ENCODE measurements at places on chromosomes 16 and 17.

DNA sequence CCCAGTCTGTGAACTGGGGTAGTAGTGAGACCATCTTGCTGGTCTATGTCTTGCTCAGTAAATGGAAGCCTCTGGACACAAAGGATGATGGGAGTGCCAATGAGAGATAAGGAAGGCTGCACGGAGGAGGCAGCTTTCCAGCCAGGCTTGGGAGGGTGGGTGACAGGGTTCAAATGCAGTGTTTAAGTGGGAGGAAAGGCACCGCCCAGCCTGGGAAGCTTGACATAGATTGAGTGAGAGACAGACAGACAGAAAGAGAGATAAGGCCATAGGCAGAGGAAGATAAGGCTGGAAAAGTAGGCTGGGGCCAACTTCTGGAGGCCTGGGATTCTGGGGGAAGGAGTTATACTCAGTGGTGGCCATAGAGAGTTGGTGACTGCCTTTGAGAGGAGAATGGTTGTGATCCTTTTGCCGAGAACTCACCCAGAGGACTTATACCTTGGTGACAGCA is 7.2 kb upstream of the COL1A1 start:
- no peak for DNase-seq

GRCh38 chr17:14199601-14200000 is 37.1 kb downstream of the CDRT15 start:
- no peak for DNase-seq

DNA sequence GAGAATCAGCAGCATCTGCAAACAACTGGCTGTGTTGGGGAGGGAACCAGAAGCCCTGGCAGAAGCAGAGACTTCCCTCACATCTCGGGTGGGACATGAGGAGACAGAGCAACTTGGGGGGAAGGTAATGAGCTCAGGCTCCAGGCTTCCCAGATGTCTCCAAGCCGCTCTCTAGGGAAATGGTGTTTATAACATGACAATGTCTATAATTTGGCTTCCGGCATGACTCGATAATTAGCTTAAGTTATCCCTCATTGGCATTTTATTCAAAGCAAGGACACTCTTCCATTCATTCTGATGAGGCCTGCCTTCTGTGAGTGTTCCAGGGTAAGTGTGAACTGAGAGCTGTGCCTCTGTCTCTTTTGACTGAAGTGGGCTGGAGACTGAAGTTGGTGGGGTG is 14.7 kb upstream of the MLLT6 start:
- no peak for DNase-seq

- DNase-seq: no peak
Measured at GRCh38 chr16:86392436-86393152, 117.7 kb upstream of the FOXF1 start.

- no peak for DNase-seq
Measured at GRCh38 chr17:69744512-69745070, 330.1 kb downstream of the MAP2K6 start.

DNA sequence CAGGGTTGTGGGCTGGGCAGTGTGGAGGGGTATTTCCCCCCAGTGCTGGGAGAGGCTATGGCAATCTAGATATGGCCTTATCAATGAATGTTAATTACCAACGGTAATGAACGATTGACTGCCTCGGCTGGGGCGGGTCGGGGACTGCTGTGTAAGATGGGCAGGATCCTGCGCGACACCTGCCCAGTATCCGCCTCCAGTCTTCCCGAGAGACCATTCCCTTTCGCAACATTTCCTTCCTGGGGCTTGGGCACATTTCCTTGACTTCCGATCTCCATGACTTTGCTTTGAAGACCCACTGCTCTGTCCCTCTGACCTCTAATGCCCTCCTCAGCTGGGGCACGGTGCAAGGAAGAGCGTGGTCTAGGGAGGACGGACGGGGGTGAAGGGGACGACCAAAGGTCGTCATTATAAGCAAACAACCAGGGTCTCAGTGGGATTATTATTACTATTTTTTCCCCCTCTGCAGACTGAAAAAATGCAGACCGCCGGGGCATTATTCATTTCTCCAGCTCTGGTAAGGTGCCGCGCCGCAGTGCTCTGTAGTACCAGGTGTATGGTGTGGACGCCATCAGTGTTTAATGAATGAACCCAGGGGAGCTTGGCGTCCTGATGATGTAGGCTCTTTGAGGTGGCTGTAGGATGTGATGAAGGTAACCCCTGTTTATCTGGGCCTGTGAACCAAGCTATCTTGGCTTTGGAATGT is 506 bp downstream of the ATP5MC1 start:
- no peak for DNase-seq

DNA sequence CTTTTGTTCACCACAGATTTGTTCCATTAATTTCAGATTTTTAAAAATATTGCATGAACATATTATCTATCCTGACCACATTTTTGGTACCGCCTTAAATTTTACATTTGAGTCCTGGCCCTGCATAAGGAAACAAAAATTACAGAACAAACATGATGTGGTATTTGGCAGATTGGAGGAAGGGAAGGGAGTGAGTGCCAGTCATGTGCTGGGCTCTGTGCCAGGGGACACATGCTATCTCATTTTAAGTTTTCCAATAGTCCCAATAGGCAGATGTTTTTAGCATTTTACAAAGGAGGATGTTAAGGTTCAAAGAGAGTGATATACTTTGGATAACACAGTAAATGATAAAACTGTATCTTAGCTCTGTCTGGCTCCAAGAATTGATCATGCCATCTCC is 185.1 kb downstream of the CDK5R1 start:
- DNase-seq: no peak

GRCh38 chr17:48002266-48002915 is 31.5 kb downstream of the CDK5RAP3 start:
- DNase-seq: no peak

DNA sequence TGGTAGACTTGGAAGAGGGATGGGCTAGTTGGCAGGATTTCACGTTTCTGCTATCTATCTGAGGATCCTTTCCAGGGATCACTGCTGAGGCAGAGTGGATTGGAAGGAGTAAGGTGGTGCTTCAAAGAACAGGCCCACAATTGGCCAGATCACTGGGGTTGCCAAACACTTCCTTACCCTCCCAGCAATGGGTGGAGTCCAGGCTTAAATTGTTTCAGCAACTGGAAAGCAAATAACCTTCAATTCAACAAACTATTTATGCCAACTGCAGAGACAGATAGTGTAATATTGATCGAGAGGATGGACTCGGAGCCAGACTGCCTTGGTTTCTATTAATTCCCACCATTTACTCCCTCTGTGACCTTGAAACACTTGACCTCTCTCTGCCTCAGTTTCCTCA is 2.1 kb downstream of the ARRB2 start:
- DNase-seq: no peak

DNA sequence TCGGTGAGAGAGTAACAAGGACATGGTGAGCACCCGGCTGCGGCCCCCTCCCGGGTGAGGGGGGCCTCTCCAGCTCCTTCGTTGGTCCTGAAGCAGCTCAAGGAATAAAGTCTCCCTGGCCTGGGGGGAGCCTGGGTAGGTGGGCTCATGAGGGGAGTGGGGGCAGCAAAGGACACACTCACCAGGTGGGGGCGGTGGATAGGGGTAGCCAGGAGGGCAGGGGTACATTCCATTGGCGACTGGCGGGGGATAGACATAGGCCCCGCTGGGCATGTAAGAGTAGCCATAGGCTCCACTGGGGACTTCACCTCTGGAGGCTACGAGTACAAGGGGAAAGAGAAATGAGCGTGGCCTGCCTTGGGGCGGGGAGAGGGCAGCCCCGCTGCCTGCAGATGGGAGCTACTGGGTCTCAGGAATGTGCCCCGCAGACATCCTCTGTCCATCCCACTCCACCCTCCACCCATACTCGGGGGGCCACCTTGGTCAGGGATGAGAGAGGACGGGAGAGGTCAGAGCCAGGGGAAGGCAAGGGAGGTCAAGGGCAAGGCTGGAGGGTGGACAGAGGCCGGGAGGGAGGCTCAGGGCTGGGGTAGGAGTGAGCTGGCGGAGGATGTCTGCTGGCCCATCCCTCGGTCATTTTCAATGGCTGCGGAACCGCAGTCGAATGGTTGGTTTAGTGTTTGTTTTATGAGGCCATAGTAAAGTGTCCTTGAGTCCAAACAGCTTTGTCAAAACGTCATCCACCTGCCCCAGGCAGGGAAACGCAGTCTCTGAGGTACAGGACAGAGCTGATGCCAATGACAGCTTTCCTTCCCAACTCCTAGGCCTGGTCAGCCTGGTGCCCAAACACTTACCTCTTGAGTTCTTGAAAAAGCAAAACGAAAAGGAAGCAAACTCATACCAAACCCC is 3.7 kb upstream of the UNC13D start:
- DNase-seq: no peak

GRCh38 chr17:28751600-28752366 is 8.0 kb downstream of the TRAF4 start:
- no peak for DNase-seq

- DNase-seq: no peak
Measured at GRCh38 chr17:41680426-41681040, 8.2 kb upstream of the EIF1 start.

GRCh38 chr16:2950773-2951172 is 13.3 kb upstream of the KREMEN2 start:
- no peak for DNase-seq

DNA sequence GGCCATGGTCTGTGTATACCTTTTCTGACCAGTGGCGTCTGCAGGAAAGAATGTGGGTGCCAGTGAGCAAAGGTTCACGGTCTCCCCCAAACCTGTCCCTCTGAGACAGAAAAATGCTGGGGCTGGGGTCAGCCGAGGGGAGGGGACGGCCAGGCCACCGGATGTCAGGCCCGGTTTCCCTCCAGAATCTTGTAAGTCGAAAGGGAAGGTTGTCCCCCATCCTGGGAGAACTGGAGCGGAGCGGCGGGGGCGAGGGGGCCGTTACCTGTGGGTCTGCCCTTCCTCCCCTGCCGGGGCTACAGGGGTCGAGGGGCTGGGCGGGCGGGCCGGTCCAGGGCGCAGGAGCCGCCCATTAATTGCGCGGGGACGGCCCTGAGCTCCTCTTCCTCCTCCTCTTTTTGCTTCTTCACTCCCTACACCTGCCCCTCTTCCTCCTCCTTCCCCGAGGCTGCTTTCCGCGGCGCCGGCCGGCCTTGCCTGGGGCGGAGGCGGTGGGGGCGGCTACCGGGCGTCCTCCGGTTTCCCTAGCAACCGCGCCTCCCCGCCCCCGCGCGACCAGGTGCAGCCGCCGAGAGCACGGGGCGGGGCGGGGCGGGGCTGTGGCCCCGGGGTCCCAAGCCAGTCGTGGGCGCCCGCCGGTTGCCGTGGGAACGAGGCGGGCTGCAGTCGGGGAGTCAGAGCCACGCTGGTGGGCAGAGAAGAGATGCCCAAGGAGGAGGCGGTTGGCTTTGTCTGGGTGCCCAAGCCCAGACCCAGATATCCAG is at the start of gene MARCHF10:
Gene MARCHF10 (minus strand): TSS at position 503 of the 764 bp plus-strand sequence. CDS start 6,579 bp downstream, outside the sequence.
- DNase-seq: no peak

DNA sequence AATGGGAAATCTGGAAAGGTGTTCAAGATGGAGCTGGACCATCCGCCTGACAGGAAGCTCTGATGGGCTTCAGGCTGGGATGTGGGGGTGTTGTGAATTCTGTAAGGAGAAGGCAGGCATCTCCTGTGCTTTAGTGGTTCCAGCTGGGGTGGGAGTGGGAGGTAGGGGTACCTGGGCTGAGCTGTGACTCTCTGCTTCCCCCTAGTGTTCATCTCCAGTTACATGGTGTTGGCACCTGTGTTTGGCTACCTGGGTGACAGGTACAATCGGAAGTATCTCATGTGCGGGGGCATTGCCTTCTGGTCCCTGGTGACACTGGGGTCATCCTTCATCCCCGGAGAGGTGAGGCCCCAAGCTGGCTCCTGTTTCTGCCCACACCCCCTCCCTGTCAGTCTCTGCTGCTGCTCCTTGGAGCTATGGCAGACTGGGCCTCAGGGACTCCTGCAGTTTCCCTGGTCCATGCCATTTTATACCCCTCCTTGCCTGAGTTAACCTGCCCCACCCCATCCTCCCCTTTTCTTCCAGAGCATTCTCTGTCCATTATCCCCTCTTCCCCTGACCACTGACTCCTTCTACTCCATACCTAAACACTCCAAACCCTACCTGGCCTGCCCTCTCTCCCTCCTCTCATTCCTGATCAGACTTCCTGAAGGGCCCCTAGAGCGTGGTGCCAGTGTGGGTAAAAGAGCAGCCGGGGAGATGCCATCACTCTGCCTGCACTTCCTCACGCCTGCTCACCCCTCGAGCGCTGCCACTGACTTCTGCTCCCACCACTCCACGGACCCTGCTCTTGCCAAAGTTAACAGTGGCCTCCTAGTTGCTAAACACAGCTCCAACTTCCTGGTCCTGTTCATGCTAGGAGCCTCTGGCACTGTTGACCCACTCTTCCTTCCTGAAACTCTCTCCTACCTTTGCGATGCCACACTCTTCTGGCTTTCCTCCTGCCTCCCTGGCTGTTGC is 3.4 kb downstream of the SPNS1 start:
- DNase-seq: peak; percentile 58

DNA sequence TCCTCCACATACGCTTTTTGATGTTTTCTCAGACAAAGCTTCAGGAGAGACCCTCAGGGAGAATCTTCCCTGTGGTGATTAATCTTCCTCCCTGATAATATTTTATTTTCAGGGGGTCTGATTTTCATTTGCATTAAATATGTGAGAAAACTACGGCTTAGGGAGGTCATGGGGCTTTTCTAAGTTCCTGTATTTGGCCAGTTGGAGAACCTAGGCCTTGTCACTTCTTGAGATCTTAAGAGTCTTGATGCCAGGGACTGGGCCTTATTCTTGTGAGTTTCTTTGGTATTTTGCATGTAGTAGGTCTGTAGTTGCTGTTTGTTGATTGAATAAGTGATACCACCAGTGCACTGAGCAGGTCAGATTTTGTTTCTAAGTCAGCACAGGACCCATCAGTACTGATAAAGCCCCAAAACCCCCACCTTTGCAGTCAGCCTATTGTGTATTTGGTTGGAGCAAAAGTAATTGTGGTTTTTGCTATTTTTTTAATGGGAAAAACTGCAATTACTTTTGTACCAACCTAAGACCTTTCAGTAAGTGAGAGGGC is 130.1 kb downstream of the PRKCA start:
- no peak for DNase-seq

- DNase-seq: no peak
Measured at GRCh38 chr16:28175715-28176114, 36.0 kb downstream of the XPO6 start.

DNA sequence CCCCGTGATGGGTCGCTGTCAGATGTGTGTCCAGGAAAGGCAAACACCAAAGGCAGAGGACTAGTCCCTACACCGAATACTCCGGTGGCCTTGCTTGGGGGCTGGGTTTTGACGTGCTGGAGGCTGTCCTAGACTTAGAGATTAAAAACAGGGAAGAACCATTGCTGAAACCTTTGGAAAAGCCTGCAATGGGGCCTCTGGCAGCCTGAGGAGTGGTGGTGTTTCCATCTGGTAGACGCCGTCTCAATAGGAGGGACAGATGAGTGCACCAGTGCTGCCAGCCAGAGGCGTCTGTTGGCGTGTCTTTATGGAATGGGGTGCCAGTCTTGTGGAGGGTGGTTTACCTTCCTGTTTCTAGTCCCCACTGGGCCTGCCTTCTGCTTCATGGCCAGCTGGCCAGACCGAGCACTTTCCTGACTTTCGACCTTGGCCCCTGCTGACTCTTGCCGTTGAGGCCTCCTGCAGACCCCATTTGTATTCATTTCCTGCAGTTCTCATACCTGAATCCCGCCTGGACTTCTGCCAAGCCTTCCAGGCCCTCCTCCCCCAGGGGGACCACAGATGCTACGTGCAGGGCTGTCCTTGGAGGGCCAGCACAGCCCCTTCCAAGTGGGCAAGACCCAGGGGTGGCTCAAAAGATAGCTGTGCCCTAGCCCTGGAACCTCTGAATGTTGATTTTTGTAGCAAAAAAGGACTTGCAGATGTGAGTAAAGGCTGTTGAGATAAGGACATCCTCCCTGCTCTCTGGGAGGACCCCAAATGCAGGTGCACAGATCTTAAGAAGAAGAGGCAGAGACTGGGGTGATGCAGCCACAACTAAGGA is 1.9 kb upstream of the DNASE1 start:
- DNase-seq: no peak
